ENCODE measurements at places on chromosomes 5 and 9.

DNA sequence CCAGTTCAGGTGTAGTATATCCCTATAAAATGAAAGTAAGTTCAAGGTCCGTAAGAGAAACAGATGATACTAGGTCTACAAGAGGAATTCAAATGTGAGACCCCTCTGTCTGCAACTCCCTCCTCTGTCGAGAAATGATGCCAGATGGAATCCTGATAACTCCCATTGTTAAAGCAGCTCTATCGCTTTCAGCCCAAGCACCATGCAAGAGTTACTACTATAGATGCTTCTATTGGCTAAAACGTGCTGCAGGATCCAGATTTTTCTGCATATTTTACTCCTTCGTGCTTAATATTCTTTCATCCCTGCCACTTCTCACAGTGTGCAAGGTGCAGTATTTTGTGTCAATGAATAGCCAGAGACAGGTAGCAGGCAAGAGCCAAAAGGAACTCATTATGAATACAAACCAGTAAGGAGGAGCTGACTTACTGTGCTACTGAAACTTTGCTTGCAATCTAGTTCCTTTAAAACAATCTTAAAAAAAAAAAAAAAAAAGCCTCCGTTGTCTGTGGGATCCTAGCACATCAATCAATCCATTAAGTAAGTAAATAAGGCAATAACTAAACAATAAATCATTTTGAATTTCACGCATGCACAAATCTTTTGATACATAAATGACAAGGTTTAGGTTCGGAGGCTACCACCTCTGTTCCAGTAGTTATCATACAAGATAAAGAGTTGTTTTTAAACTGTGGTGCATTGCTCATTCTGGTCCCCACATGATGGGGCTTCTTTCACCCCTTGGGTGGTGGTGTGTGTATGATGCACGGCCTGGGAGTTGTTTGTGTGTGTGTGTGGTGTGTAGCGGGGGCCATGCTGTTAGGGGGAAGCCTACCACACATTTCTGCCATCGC lies 151.1 kb upstream of the MPDZ start:
- no peak for DNase-seq

DNA sequence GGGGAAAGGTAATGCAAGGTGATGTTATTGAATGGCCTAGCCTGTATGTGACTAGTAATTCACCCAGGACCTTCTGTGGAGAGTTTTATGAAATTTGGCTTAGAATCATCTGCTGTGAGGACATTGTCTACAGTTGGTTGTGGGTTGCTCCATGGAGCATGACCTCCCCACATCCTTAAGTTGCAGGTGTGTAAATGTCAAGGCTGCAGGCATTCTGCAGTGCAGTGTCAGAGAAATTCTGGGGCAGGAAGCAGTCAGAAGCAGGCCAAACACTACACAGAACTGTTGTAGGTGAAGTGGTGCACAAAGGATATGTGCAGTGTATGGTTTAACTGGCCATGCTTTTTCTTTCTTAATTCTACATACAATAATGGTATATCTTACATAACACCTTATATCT lies 588.3 kb downstream of the EBF1 start:
- DNase-seq = no peak

GRCh38 chr9:129183495-129184218 lies 5.6 kb upstream of the IER5L start:
- no peak for DNase-seq

DNA sequence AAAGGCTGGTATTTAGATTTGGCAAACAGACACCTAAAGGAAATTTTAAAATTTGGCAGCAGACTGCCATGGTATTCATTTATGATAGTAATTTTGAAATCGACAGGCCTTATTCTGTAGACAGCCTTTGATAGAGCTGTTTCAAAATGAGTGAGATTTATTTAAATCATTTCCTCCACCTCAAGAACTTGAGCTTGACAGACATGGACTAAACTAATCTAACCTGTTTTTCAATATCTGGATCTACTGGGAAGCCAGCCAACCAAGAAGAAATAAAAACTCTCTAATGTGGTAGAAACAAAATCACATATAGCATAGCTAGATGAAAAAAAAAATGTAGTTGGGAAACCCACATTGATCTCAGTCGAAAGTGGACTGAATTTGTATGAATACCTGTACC lies 56.9 kb upstream of the RASA1 start:
- no peak for DNase-seq

DNA sequence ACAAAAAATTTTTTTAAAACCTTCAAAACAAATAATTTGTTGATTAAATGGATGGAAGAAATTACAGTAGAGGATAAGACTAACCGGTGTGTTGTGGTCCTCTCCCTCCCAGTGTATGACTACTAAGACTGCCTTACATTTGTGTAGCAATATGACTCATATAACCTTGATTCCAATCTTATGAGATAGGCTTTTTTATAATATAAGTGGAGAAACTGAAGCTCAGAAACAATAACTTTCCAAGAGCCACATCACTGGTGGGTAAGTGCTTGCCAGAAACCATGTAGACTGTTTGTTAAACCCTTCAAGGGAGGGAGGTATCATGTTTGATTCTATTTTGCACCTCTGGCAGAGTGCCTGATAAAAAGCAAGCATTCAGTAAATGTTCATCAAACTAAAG lies 47.5 kb downstream of the NLN start:
- peak; percentile 88 for DNase-seq

DNA sequence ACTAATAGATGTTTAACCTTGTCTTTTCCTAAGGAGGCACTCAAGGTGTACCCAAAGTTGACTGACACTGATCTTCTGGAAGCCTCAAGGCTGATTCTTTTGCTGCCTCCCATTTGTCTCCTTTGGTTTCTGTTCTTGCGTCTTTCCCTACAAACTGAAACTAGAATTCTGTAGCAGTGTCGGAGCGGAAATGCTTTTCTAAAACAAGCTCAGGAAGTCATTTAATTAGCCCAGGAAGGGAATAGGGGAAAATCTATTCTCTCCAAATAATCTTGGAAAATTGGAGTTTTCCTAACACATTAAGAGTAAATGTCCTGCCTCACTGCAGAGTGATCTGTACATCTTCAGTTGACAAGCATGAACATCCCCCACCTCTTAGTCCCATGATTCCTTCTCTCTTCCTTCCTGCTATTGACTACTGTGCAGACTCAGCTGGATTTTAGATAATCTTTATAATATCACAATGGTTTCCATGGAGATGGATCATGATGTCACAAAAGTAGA lies 182.7 kb downstream of the NR3C1 start:
- no peak for DNase-seq

DNA sequence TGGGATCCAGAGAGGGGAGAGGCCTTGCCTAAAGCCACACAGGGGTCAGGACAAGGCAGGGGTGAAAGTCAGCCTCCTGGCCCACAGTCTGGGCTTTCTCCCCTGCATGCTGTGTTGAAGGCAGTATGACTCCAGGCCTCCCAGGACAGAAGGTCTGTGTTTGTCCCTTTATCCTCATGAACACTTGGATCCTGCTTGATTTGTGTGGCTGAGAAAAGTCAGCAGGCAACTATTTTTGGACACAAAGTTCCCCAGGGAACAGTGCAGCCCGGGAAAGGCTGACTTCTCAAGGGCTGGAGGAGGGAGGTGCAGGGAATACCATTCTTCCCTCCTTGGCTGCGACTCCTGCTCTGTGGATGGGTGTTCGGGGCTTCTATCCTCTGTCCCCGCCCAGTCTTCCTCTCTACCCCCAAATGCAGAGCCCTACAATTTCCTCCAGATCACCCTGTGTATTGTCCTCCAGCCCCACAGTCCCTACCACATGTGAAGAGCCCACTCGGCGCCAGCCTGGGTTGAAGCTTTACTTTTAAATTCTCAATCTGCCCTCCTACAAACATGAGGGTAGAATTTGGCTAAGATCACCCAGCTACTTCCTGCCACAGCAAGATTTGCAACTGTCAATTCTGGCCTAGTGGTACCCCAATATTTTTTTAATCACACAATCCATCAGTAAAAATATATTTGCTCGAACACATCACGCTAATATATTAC lies 4.1 kb downstream of the AKNA start:
- peak; percentile 80 for DNase-seq

GRCh38 chr5:98781520-98781919 lies 8.1 kb downstream of the RGMB start:
- DNase-seq = no peak
